ENCODE measurements at places on chromosomes 3 and 15. TPM values are rescaled to one million over a fixed set of nuclear protein-coding genes. Genes with fewer than 3 reads are reported as not detected.

ZNF80 gene
- not detected for total RNA-seq

KCNMB2 gene
- not detected for total RNA-seq

PLSCR1 gene
- total RNA-seq: 177 TPM

CYP11A1 gene
- total RNA-seq: 0.81 TPM

CACNA1D gene
- total RNA-seq: 0.98 TPM

GHSR gene
- total RNA-seq: not detected

TM6SF1 gene
- 1.7 TPM for total RNA-seq

HHATL gene
- not detected for total RNA-seq

SLCO2A1 gene
- 0.44 TPM for total RNA-seq

DMXL2 gene
- total RNA-seq: 21.9 TPM

CHDH gene
- total RNA-seq: 0.62 TPM

MEIS2 gene
- total RNA-seq: 58.5 TPM

CIAO2A gene
- total RNA-seq: 50.0 TPM

TGM5 gene
- not detected for total RNA-seq

GABRB3 gene
- 0.44 TPM for total RNA-seq

MAP4 gene
- 94.1 TPM for total RNA-seq

Measured in cardiac ventricle fibroblast (primary cell).